Nephron progenitor cell (in vitro differentiated cells): ENCODE measurements at places on chromosomes 12 and 14.
A peak's percentile ranks its signal among the peaks of the same experiment; 100 is the strongest.

DNA sequence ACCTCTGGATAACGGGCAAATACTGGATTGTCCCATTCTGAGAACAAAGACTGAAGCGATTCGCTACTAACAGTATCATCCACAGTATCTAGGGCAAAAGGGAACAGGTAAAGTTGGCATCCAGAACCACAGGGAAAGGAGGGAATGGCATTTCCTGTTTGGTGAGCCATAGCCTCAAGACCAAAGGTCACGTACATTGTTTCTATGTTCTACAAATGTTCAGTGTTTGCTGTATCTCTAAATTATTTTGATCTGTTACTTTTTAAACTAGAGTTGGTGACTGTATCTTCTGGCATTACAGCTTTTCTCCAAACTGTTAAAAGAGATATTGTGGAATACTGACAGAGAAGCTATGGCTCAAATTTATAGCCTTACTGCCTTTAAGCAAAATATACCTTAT lies 9.7 kb downstream of the MLH3 start:
- no peak for DNase-seq

DNA sequence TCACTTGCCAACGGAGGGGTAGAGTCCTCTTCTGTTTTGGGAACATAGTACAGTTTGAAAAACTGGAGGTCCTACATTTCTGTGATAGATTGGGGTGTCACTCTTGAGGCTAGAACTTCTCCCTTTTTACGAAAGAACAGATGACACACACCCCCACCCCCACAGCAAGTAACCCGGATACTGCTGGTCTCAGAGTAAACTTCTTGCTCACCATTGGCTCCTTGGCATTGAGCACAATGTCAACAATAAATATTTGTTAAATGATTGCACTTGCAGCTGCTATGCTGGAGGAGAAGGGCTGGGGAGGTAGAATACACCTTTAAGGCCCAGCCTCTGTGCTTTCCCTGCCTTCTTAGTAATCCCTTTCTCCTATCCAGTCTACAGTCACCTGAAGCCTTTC lies 149.8 kb downstream of the TGFB3 start:
- DNase-seq, result no peak

DNA sequence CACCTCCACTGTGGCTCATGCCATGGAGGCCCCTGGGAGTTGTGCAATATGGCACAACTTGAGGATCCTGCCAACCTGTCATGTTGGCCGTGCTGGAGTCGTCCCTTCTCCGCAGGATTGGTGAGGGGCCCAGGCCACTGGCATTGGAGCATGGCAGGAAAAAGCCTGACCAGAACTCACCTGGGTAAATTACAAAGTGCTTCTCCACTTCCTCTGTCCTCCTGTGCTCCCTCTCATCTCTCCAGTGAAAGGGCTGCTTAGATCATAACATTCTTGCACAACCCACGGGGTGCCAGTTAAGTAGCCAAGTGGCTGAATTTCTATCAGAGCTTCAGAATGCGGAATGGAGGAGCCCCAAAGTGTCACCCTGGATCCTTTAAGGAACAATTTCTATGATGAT lies 381.0 kb downstream of the DPF3 start:
- DNase-seq, result no peak

DNA sequence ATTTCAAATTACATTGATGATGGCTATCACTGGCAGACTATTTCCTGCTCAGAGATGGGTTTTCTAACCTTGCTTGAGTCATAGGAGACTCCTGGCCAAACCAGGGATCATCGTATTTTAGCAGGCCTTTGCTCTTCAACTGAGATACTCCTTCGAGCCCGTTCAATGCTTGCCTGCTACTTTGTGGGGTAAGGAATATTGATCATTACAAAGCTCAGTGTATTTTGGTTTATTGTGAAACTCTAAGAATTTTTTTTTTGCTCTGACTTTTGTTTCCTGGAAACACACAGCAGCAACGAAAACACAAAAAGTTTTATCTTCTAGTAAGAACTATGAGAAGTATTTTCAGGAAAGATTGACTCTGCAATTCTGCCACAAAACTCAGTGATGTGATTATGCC lies 4.1 kb downstream of the GPRC5D start:
- no peak for DNase-seq

GRCh38 chr14:96126339-96126782 lies 78.3 kb upstream of the BDKRB2 start:
- DNase-seq, result no peak

- DNase-seq, result no peak
These were observed 79.5 kb downstream of the OTOGL start for GRCh38 chr12:80178846-80179245.

GRCh38 chr12:111330800-111331752 lies 37.8 kb downstream of the PHETA1 start:
- DNase-seq, result no peak

- DNase-seq, result peak; percentile 73
These were observed 88.8 kb downstream of the GALNT8 start for GRCh38 chr12:4809013-4809448.

- DNase-seq, result peak; percentile 8
These were observed 186.6 kb upstream of the OR4E1 start for GRCh38 chr14:21860172-21860571.

DNA sequence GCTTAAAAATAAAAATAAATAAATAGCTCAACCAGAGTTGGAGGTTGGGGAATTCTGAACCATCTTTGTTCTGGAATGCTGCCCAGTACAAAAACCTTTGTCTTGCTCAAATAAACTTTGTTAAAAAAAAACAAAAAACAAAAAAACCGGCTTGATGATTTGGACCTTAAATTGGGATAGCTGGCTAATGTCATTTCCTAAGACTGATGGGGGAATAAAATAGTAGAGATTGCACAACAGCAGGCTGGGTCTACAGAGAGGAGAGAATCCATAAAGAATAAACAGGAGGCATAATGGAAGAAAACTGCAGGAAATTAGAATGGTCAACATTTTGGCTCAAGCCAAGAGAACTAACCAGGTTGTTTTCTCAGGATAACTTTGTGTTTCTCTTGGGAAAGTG lies 370.9 kb downstream of the AEBP2 start:
- no peak for DNase-seq

GRCh38 chr12:104649921-104650320 lies 193.2 kb downstream of the CHST11 start:
- DNase-seq, result no peak

- DNase-seq, result no peak
These were observed 773.7 kb downstream of the BCL11B start for GRCh38 chr14:98498019-98498885.

GRCh38 chr12:108538146-108538545 lies 22.8 kb downstream of the SART3 start:
- DNase-seq, result no peak

GRCh38 chr12:66674495-66675122 lies 4.3 kb downstream of the GRIP1 start:
- DNase-seq, result no peak

DNA sequence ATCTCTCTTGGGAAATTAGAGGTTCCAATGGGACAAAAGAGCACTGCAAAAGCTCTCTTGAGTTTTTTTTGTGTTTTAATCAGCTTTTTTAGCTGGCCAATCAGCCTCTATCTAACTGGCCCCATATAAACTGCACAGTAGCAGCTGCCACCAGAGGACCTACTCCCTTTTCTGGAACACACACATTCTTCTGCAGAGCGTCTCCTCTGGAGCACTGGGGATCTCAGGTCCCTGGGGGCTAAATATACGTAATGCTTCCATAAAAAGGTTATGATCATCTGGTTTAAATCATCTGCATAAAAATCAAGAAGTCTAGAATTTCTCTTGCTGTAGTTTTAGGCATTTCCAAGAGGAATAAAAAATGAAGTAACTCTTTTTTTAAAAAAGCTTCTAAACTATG lies 32.3 kb downstream of the TSPAN8 start:
- DNase-seq, result no peak

GRCh38 chr12:91239481-91239880 lies 56.9 kb upstream of the DCN start:
- DNase-seq, result no peak

GRCh38 chr12:122062832-122063693 lies 15.5 kb upstream of the MLXIP start:
- DNase-seq, result peak; percentile 45

DNA sequence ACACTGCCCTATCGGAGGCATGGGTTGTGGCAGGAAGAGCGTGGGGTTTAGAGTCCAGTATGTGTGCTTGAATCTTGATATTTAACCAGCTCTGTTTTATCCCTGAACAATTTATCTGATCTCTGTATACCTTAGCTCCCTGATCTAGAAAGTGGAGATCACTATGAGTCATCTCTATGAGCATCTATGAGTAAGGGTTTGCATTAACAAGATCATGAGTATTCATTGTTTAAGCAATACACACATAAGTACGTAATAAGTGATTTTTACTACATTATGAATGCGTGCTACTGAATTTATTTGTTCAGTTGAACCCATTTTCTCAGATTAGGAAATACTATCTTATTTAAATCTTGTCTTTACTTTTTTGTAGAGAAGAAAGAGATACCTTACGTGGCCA lies 49.4 kb downstream of the GPATCH2L start:
- DNase-seq, result no peak

GRCh38 chr14:71289536-71289935 lies 382.3 kb downstream of the PCNX1 start:
- DNase-seq, result no peak

GRCh38 chr14:102451064-102451352 lies 58.6 kb downstream of the ANKRD9 start:
- DNase-seq, result no peak

DNA sequence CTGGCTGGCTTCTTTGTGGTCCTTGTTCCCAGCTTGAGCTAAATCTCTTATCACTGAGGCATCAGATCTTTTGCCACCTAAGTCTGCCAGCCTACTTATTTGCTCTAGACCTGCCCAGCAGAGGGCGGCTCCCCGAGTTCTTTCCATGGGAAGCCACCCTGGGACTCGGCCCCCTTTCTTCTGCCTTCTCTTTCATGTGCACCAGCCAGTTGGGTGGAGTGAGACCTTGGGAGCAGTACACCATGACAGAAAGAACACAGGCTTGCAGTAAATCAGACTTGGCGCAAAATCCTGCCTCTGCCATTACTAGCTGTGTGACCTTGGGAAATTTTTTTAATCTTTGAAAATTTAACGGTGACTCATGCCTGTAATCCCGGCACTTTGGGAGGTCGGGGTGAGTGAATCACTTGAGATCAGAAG lies 7.4 kb downstream of the SMAGP start:
- DNase-seq, result peak; percentile 35

DNA sequence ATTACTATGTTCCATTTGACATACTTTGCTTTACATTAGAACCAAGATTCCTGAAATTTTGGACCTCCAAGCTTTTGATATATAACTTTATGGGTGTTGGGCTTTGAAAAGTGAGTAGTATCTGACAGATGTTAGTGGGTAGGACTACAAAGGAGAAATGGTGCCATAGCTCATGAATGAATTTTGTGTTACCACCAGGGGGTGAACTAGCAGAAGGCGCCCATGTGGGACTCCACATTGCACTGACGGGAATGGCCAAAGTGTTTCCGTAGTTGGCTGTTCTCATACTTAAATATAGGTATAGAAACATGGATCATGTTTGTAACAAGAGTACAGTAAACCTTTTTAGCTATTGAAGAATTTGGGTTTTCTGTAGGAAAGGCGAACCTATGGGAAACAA lies 337.5 kb downstream of the FLRT2 start:
- no peak for DNase-seq

DNA sequence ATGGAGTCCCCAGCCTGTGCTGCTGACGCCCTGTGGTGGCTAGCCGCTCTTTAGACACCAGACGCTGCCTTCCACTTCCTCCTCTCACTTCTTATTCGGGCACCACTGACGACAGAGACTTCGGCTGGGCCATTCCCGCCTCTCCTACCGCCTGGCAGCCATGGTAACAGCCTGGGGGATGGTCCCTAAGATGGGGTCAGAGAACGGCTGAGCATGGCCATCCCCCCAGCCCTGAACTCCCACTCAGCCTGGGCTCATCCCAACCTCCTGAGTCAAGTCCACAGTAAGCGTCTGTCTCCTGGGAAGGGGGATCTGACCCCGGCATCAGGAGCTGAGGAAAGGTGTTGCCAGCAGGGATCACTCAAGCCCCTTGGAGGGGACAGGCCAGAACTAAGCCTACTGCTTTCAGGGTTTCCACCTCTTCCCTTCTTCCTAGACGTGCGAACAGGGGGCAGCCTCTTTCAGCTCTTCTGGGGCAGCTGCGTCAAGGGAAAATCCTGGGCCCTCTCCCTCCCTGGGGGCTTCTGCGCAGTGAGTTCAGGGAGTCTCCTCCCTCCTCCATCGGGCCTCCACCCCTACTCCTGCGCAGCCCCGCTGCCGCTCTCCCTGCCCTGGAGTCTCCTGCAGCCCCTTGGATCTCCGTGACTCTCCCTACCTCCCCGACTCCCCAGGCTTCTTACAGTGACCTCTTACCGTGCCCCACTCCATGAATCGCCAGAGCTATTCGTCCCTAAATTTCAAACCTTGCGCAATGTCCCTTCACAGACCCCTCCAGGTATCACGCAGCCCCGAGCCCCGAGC lies 643 bp upstream of the TAMALIN start:
- DNase-seq, result peak; percentile 41

DNA sequence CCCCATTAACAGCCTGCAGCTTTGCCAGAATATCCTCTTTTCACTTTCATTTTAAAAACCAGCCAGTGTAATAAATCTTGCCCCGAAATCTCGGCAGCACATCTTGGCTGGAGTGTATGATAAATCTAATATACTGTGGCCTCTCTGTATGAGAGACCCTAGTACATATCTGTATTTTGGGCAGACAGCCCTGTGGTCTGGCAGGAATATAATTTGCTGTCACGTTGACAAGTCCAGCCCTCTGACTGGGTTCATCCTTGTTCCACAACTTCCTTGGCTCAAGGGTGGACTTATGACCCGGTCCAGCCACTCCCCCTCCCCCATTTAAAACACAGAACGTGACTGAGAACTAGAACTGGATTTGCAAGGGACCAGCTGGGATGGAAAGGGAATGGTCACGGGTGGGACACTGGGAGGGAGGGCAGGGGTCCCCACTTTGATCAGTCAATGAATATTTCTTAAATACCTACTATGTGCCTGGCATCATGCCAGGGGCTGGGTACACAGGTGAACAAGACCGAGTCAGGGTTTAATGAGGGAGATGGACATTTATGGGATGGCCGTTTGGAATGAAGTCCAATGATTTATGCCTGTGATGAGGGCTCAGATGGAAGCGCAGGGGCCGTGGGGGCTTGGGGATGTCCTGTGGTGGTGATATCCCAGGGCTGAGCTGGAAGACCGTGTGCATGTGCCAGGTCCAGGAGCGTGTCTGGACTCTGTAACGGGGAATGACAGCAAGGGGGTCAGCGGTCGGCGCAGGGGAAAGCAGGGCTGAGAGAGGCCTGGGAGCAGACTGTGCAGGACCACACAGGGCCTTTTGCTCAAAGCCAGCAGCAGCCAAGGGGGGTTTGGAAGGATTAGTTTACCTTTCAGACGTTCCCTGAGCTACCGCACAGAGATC lies 190.5 kb downstream of the PHETA1 start:
- no peak for DNase-seq

GRCh38 chr12:17060260-17060659 lies 454.3 kb upstream of the LMO3 start:
- no peak for DNase-seq

- no peak for DNase-seq
These were observed 24.8 kb downstream of the BICDL1 start for GRCh38 chr12:120013659-120014380.

- no peak for DNase-seq
These were observed 2.8 kb upstream of the KCNK13 start for GRCh38 chr14:90058876-90059458.
